Activated CD8-positive, alpha-beta T cell treated with anti-CD3 and anti-CD28 coated beads for 36 hours (primary cell): ENCODE measurements at places on chromosomes 1 and 21. TPM values are rescaled to one million over a fixed set of nuclear protein-coding genes. Genes with fewer than 3 reads are reported as not detected.

TMEM201 gene
- total RNA-seq, result 16.2 TPM

KRTAP22-2 gene
- not detected for total RNA-seq

CXADR gene
- total RNA-seq, result 0.20 TPM

RPS6KC1 gene
- total RNA-seq, result 5.3 TPM

RASSF5 gene
- 215 TPM for total RNA-seq

DSCAM gene
- not detected for total RNA-seq

MR1 gene
- 15.7 TPM for total RNA-seq

GAS5 gene
- 1,276 TPM for total RNA-seq

- H3K4me1 ChIP-seq, result no peaks in the 10 kb centered on the region
- peaks cover 14% of the 10 kb centered on the region for H3K36me3 ChIP-seq
- H3K27me3 ChIP-seq, result no peaks in the 10 kb centered on the region
- DNase-seq, result no peak
Observed at GRCh38 chr21:36034211-36034913, 26.0 kb downstream of the SETD4 start.

DNA sequence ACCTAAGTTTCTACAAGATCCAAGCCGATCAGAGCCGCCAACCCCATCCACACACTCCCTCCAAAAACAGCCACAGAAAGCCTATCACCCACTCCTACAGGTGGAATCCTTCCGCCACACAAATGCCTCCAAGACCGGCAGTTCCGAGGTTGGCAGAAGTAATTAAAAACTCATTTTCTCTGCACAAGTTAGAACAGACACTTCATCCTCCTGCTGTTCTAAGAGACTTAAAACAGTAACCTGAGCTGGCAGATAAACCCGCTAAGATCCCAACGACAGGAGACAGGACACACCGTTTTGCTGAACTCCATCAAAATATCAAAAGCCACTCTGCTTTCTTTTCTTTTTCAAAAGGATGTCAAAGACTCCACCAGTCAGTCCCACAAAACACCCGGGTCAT, 2.8 kb downstream of the SSBP3 start:
- H3K27me3 ChIP-seq, result no peaks in the 10 kb centered on the region
- peaks cover 68% of the 10 kb centered on the region for H3K4me1 ChIP-seq
- no peak for DNase-seq
- H3K4me3 ChIP-seq, result peak overlapping the region; percentile 74
- H3K36me3 ChIP-seq, result peaks cover 58% of the 10 kb centered on the region
- H3K27ac ChIP-seq, result peak overlapping the region; percentile 66

DNA sequence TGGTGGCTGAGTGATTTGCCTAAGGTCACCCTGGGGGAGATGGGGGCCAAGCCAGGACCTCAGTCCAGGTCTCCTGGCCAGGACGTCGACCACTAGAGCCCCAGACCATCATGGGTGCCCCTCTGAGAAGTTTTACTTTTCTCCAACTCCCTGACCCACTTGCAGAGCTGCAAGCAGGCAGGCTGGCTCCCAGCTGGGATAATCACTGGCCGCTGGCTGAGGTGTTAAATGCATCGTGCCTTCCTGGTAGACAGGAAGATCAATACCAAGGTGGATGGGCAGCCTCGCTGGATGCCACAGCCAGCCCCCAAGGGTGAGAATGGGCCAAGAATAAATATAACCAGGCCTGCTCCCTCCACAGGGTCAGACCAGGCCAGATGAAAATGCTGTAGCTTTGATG, 106.2 kb downstream of the EPHB2 start:
- no peak for DNase-seq
- no peaks in the 10 kb centered on the region for H3K4me1 ChIP-seq
- H3K27me3 ChIP-seq, result peaks cover 1% of the 10 kb centered on the region
- no peak overlapping the region for H3K27ac ChIP-seq

GRCh38 chr1:24117132-24117531, 5.2 kb upstream of the MYOM3 start:
- peaks cover 5% of the 10 kb centered on the region for H3K4me1 ChIP-seq
- H3K4me3 ChIP-seq, result no peak overlapping the region
- no peak for DNase-seq
- peaks cover 12% of the 10 kb centered on the region for H3K27me3 ChIP-seq
- H3K36me3 ChIP-seq, result no peaks in the 10 kb centered on the region

DNA sequence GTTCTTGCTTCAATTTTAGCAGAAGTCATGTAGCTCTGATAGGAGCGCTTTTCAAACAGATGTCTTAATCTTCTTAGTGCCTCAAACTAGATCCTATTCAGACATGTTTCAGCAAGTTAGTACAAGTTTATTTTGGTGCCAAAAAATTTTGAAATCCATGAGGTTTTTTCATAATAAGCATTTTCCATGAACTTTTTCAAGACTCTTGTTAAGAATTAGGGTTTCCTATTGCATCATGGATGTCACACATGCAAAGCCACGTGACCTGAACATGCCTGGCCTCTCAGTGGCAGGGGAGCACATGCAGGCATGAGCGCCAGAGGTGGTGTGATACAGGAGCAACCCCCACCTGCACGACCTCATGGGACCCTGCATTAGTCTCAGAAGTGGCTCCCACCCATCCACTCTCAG, 67.6 kb downstream of the POFUT2 start:
- H3K4me1 ChIP-seq, result peaks cover 6% of the 10 kb centered on the region
- peaks cover 28% of the 10 kb centered on the region for H3K36me3 ChIP-seq
- no peak for DNase-seq
- H3K4me3 ChIP-seq, result no peak overlapping the region
- H3K27ac ChIP-seq, result no peak overlapping the region
- no peaks in the 10 kb centered on the region for H3K27me3 ChIP-seq

GRCh38 chr1:99763956-99764355, 2.5 kb downstream of the FRRS1 start:
- peaks cover 3% of the 10 kb centered on the region for H3K27me3 ChIP-seq
- no peak overlapping the region for H3K27ac ChIP-seq
- H3K36me3 ChIP-seq, result peaks cover 4% of the 10 kb centered on the region

DNA sequence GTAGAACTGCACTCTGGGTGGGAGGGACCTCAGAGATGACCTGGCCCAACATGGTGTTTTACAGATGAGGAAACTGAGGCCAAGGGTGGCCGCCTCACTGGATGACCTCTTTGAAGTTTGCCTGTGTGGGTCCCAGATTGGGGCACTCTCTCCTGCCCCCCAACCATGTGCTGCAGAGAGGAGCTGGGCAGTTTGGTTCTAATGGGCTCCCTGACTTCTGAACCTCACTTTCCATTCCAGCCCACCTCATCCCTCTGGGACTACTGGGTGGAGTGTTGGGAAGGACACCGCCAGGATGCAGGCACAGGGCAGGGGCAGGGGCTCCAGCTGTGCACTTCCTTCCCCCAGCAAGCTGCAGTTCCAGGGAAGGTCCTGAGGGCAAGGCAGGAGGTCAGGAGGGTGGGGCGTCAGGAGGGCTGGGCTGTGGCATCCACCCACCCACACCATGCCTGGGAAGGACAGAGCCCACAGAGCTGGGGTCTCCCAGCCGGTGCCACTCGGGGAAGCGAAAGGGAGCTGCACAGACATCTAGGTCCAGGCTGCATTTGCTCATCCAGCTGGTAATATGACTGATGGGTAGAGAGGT, 10.3 kb upstream of the EPS8L3 start:
- no peak overlapping the region for H3K4me3 ChIP-seq
- no peaks in the 10 kb centered on the region for H3K36me3 ChIP-seq
- no peak for DNase-seq
- no peaks in the 10 kb centered on the region for H3K4me1 ChIP-seq
- no peaks in the 10 kb centered on the region for H3K27me3 ChIP-seq
- no peak overlapping the region for H3K27ac ChIP-seq

GRCh38 chr1:12527564-12527963, 90.4 kb downstream of the DHRS3 start:
- H3K27ac ChIP-seq, result no peak overlapping the region
- no peaks in the 10 kb centered on the region for H3K27me3 ChIP-seq
- no peaks in the 10 kb centered on the region for H3K36me3 ChIP-seq
- DNase-seq, result no peak

- H3K4me3 ChIP-seq, result no peak overlapping the region
- no peaks in the 10 kb centered on the region for H3K36me3 ChIP-seq
- peaks cover 8% of the 10 kb centered on the region for H3K4me1 ChIP-seq
- no peaks in the 10 kb centered on the region for H3K27me3 ChIP-seq
Observed at GRCh38 chr1:93620841-93621210, 60.8 kb downstream of the BCAR3 start.
